NCI-H1930 (cell line): ENCODE measurements at places on chromosomes 2 and 18.

GRCh38 chr2:63842149-63843061 is 709 bp downstream of the UGP2 start:
- no peak for DNase-seq

DNA sequence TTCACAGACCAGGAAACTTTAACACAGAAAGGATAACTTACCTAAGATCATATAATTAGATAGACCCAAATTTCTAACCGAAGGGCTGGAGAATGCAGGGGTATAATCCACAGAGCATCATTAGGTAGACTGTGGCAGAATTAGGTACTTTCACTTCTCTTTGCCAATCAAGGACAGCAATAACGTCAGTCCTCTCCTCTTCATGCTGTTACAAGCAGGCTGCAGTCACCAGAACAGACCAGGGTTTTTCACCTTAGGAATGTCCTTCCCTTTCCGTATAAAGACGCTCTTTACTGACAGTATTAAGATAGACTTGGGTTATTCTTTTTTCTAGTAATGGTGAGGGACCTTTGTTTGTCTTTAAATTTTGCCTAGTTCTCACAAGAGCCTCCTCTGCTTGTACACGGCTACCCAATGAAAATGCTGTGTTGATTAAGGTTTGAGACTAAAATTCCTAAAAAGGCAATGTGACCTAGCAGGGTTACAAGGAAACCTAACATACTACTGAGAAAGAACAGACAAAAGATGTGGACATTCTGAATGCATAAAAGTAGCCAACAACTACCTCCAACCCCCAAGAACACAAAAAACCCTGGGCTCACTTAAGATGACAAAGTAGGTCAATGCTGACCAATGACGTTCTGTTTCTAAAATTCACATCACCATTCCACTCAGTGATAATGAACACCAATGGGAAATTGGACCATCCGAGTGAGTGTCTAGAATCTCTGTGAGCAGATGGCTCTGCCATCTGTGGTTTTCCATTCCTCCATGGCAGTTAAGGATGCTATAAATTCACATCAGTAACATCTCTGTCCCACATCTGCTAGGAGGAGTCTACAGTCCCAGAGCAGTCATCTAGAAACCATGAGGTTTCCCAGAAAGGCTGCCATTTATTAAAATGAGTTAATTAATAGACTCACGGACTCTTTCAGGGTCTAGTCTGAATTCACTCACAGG is 2.1 kb downstream of the PDIA6 start:
- no peak for DNase-seq

GRCh38 chr2:128513961-128514283 is 195.3 kb upstream of the HS6ST1 start:
- no peak for DNase-seq

DNA sequence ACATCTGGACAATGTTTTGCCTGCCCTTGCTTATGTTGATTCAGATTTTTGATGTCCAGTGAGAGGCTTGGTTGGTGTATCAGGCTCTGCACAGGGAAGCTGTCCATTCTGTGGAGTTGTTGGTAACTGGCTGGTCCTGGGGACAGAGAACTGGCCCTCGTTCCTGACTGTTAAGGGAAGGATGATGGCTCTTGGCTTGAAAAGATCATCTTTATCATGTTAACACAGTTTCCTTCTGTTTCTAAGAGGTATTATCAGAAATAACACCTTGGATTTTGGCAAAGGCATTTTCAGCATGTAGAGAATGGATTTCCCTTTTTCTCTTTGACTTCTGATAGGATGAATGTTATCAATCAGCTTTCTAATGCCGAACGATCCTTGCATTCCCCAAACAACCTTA is 19.3 kb downstream of the STK25 start:
- no peak for DNase-seq

DNA sequence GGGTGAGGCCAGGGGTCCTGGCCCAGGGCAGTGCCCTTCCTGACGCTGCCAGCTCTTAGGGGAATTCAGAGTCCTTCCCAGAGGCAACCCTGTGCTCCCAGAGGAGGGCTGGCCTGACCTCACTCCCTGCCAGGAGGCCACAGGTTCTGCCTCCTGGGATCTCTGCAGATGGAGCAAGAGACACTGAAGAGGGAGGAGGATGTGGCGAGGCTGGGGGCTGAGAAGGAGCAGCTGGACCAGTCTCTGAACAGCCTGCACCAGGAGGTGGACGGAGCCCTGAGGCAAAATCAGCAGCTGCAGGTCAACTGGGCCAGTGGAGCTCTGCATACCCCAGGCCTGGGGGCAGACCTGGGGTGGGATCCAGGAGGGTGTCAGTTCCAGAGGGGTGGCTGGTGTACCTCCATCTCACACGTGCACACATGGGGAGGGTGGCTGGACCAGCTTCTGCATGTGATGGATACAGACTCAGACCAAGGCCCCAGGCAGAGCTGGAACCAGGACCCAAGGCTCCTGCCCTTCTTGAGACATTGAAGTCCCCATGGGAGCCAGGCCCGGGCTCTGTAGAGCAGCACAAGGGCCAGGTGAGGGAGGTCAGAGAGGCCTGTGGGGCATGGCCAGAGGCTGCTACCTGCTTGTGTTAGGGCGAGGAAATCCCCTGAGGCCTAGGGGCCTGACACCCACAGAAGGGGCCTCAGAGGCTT is 9.7 kb upstream of the SNED1 start:
- DNase-seq = no peak

- no peak for DNase-seq
Measured at GRCh38 chr2:27922842-27923241, 32.3 kb downstream of the BABAM2 start.

DNA sequence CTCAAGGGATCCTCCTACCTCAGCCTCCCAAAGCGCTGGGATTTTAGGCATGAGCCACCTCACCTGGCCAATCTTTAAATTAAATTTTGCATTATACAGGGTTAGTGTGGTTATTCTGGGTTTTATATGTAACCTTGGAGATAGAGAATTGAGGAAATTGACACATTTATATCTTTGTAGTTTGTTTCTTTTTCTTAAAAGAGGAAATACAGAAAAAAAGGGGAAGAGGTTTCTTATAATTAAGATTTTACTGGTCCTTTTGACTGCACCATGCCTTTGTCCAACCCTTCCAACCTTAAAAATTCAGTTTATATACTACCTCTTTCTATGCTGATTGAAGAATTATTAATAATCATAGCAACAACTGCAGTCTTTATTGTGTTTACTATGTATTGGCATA is 210.1 kb upstream of the STON1 start:
- DNase-seq = no peak

GRCh38 chr18:62584241-62585120 is 61.7 kb downstream of the ZCCHC2 start:
- peak; percentile 71 for DNase-seq

DNA sequence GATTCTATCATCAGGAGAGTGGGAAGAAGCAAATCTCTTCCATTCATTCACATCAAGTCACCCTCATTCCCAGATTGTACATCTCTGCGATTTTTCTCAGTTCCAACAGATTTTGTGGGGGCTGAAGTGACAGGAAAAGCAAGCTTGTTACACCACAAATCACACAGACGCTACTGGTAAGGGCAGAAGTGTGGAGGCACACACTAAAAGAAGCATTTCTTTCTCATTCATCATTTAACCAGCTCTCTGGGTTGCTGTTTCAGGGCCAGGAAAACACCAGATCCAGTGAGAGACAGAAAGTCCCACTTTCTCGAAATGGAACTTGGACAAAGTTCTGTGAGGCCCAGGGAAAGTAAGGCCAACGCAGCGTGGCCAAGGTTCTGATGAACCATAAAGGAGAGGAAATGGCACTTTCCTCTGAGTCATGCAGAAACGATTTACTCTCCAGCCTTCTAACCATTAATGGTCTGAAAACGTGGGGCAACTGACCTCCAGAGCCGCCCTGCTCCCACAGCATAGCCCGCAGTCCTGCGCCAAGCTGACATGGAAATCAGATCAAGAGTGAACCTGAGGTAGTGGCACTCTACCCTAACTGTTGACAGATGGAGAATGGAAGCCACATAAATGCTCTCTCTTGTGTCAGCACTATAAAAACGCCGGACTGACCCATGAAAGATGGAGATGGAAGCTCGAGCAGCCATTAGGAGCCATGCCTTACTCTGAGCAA is 191.0 kb downstream of the C1D start:
- DNase-seq = no peak

GRCh38 chr2:161796192-161796591 is 172.0 kb downstream of the SLC4A10 start:
- no peak for DNase-seq

DNA sequence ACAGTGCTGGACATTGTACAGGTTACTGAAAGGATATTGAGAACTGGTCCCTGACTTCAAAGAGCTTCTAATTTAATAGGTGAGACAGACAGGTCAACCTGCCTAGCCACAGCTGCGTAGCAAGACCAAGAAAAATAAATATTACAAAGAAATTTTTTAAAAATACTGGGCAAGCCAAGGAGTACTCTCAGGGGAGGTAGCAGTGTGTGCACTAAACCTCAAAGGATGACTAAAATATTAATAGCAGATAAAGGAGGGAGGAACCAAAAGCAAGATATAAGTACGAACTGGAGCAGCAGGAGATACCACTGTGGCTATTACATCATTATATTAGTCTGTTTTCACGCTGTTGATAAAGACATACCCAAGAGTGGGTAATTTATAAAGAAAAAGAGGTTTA is 14.9 kb downstream of the SCG2 start:
- DNase-seq = no peak

DNA sequence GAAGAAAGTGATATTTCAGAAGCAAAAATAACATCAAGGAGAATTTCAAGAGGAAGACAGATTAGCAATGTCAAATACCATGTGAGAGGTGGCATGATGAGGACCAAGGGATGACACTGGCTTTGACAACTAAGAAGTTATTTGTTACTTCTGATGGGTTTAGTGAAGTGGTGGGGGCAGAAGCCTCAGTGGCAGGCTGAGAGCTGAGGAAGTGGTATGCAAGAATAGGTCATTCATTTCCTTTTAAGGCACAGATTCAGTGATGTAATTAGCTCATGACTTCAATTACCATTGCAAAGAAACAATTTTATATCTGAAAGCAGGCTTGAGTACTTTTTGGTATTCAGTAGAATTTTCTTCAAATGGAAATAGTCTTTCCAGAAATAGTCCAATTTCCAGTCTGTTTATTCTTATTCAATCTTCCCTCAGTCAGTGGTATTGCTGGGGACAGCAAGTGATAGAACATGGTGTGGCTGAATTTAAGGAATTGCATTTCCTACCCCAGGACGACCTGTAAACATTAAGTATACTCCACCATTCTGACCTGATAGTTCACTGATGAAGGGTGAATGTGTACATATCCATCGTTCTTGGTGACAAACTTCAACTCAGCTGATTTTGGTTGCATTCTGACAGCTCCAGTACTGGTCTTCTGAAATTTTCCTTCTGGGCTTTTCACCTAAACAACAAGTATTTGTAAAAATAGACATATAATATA is 28.2 kb downstream of the GEMIN6 start:
- no peak for DNase-seq

GRCh38 chr2:68564426-68564825 is 79.0 kb upstream of the PROKR1 start:
- DNase-seq = no peak

DNA sequence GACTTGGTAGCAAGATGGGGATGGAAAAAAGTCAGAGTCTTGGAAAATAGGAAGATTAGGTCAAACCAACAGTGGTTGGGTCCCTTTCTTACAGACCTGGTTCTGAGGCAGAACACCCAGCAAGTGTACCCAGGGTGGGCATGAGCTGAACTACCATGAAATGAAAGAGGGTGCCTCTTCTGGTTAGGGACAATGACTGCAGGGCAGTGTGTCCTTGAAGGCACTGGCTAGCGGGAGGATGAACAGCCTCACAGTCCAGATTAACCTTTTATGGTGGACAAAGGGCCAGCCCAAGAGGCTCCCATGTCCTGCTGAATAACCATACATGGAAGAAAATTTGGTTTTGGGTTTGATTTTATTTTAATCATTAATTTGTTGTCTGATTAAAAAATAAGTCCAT is 61.8 kb upstream of the CCDC85A start:
- DNase-seq = no peak

DNA sequence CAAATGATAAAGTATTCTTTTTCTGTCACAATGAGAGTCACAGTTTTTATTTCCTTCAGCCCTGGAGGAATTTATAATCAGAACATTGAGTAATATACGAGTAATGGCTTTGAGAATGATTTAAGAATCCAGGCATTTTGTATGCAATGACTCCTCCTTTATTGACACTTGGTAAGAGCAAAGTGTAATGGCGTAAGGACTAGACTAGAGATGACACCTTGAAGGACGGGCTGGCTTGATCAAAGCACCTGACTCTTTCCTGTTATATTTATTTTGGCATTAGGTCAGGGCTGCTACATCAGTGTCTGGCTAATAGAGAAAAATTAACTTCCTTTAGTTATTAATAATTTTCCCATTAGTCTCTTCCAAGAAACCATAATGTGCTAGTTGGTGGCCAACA is 482.4 kb upstream of the GCFC2 start:
- no peak for DNase-seq

DNA sequence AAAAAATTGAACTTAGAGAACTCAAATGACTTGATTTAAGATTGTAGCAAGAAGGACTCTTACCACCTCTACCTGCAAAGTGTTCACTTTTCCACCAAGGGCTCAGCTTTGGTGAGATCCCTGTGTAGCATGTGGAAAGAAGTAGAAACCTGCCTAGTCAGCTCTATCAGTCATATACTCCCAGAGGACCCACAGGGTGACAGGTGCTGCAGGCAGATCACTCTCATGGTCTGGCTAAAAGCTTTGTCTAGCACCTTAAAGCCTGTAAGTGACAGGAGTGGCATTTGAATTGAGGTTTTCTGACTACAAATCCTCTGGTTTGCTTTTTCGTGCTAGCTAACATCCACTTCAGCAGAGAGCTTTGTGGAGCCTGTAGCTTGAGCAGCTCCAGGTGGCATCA is 18.7 kb upstream of the NEMP2 start:
- DNase-seq = no peak

DNA sequence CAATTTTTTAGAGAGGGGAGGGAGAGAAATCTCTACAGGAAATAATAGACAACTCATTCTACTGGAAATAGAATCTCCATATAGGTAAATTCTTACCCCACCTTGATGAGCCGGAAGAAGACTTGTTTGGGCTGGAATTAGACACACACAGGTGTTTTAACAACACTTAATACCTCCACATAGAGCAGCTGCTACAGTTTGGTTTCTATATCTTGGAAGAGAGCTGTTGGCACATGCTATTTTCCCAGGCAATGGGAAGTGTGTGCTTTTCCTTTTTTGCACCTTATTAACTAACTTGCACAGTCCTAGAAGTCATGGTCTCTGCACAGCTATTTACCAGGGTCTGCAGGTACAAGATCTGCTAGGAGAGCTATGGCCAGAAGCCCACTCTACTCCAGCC is 73.7 kb downstream of the SATB2 start:
- DNase-seq = no peak
